ENCODE measurements at places on chromosomes 2 and 18.

GRCh38 chr2:113886479-113887008 is 3.3 kb upstream of the ACTR3 start:
- peak; percentile 72 for DNase-seq

GRCh38 chr18:40985436-40985835 is 969.6 kb upstream of the PIK3C3 start:
- DNase-seq = no peak

DNA sequence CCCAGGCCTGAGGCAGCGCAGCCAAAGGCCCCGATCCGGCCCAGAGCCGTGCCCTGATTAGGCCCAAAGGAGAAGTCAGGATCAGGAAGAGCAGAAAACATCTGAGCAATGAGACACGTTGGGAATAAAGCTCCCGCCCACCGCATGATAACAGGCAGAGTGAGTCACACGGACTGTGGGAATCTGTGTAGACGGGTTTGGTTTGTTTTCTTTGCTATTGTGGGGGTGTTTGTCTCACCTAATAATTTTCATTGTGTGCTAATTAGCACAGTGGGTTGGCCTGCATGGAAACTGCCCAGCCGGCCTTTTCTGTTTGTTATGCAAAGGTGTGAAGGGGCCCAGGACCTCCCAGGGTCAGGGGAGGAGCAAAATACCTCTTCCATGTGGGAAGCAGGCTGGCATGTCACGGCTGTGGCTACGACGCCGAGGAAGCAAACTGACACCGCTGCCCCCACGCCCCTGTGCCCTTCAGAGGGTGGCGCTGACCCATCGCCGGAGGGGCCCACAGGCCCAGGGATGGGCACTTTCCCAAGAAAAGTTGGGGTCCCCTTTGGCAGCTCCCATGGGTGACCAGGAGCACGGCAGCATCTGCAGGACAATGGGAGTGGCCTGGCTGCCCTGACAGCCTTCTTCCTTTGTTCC is 68.4 kb upstream of the CTDP1 start:
- DNase-seq = no peak

- DNase-seq = no peak
These were observed at the start of gene NCK2 for GRCh38 chr2:105744909-105745853. Gene NCK2 (plus strand): TSS chr2:105744912. CDS start chr2:105855064, 110,152 bp downstream.

GRCh38 chr2:66301022-66301766 is 133.7 kb upstream of the MEIS1 start:
- no peak for DNase-seq

DNA sequence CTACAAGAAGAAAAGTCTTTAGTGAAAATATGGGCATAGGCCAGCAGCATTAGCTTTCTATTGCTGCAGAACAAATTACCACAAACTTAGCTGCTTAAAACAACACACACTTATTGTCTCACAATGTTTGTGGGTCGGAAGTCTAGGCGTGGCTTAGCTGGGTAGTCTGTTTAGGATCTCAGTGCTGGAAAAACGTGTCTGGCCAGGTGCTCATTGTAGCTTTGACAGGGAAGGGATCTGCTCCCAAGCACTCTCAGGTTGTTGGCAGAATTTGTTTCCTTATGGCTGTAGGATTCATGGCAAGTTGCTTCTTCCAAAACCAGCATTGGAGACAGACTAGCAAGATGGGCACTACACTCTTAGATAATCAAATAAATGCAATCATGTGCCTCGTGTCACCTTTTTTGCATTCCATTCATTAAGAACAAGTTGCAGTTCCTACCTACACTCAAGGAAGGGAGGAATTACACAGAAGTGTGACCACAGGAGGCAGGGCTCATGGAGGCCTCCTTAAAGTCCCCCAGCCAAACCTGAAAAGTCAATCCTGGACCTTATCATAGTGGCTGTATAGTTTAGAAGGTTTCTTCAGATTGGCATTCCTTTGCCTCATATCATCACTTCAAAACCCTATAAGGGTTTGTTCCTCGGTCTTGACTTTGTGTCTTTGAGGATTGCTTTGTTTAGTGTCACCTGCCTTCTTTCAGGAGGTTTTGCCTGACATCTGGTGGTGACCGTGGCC is 17.3 kb downstream of the MRPL30 start:
- no peak for DNase-seq

DNA sequence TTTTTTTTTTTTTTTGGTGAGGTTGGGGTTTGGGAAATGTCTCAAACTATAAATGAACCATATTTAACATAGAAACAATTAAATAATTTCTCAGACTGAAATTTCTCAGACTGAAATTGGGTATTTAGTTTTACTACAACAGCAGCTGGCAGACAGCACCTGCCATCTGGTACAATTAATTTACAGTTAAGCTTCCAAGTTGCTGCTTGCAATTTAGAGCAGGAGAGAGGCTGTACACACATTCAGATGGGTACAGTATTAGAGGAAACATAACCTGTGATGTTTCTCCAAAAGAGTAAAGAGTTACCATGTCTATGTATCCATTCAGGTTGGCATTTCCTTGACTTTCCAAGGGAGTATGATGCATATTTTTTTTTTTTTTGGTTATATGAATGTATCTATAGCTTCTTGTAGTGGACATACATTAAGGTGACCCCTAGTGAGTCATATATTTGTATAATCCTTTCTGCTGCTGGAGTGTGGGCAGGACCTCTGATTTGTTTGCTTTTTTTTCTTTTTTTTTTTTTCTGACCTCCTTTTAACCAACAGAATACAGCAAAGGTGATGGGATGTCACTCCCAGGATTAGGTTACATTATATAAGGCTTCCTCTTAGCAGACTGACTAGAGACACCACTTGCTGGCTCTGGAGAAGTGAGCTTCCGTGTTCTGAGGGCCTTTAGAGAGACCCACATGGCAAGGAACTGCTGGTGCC is 201.7 kb downstream of the PTH2R start:
- no peak for DNase-seq

GRCh38 chr2:199903111-199903510 is 8.0 kb upstream of the C2orf69 start:
- no peak for DNase-seq

DNA sequence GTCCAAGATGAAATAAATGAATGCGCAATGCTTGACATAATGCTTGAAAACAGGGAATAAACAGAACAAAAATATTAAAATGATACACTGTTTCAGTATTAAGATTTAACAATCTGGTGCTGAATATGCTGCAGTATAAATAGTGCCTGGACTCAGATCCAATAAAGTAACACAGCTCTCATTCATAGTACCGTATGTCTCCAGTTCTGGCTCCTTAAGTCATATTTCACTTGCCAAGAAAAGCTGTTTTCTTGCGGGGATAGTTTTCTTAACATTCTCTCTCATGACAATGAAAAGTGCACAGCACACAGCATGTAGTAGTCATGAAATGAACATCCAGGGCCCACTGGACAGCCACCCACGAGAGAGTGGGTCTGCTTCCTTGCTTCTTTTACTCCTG is 74.7 kb downstream of the SATB2 start:
- DNase-seq = no peak

- no peak for DNase-seq
These were observed 147.8 kb upstream of the MAP3K20 start for GRCh38 chr2:172927641-172928357.

- DNase-seq = no peak
These were observed 14.0 kb downstream of the TNS1 start for GRCh38 chr2:217988840-217989204.

DNA sequence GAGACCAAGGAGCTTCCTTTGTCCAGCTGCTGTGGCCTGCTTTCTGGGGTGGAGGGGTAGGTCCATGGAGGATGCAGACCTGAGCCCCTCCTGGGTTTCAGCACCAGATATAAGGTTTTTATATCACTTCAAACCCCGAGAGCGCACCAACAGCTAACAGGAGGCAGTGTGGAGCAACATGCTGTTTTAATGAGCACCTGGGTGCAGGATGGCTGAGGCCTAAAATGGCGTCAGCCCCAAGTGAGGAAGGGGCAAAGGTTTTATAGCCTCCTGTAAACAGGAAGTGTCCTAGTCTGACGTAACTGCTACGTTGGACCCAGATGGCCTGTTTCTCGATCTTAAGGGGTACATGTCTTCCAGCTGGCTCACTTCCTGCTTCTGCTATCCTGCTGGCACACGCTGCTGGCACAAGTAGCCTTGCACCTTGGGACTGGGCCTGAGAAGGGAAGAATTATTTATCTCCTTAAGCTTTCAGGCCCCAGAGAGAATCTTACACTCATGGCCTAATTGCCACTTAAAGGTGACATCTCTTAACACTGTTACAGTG is 11.4 kb upstream of the REG1B start:
- no peak for DNase-seq

GRCh38 chr2:41943159-41943558 is 104.7 kb upstream of the PKDCC start:
- DNase-seq = no peak

DNA sequence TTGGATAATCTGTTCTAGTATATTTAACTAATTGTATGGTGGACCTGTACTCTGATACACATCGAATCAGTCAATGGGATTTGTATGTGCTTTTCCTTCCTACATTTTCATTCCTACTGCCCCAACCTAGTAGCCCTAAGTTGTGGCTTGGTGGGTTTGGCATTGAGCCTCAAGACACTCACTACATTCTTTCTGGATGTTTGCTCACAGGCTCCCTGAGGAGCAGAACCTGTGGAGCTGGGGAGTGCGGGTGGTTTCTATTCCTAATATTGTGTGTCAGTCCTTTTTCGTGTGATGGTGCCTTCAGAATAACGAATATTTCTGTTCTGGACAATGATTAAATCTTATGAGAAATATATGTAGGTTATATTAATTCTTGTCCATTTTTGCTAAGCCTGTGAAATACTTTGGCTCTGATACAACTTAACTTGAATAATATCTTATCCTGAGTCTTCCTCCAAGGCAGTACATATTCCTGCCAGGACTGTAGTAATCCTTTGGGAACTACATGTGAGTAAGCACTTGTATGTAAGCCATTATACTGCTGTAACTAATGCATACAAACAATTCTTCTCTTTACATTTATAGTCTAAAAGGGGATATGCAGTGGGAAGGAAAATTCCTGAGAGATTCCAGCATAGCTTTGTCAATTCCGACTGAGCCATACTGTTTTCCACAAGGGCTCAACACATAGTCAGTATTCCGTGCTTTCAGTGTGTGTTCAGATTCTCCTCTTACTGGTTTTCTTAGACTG is 150.6 kb downstream of the AGPS start:
- DNase-seq = no peak

GRCh38 chr2:118706371-118706770 is 141.1 kb downstream of the EN1 start:
- no peak for DNase-seq
